AG10803 (cell line): ENCODE measurements at places on chromosomes 1 and 21.
A peak's percentile ranks its signal among the peaks of the same experiment; 100 is the strongest.

DNA sequence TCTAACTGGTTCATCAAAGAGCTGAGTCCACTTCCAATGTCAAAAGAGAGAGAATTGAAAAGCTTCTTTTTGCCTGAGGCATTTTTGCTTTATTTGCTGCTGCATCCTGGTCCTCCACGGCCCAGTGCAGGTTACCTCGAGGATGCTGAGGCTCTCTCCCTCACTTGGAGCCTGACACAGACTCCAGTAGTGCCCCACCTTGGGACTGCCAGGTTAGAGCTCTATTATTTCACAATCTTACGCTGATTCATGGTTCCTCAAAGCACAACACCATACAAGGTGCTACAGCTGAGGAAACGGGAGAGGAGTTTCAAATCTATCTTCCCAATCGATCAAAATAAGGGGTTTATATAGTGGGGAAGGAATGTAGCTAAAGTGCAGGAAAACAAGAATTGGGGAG, 13.6 kb upstream of the PLPPR4 start:
- no peak for DNase-seq

GRCh38 chr1:13733711-13734110, 33.7 kb downstream of the PRDM2 start:
- DNase-seq: peak; percentile 81

DNA sequence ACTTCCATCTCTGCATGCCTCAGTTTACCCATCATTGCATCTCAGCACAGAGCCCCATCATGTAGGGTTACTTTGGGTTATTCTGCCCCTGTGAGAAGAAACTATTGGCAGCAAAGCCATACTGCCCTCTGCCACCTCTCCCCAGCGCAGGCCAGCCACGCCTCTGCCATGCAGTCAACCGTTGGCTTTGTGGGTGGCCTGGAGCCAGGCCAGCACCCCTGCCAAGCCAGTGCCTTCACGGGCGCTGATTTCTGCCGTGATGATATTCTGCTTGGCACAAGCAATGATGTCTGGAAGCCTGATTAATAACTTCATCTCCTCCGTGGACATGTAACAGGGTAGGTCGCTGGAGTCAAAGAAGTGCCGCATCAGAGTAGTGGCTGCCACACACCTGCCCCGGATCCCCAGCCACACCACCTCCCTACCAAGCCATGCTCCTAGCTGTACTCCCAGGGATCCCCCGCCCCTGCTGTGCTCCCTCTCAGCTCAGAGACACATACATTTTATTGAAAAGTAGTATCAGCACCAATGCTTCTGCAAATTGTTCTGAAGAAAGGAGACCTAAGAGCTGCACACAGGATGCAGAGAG, 15.0 kb upstream of the CEP85 start:
- DNase-seq: no peak

GRCh38 chr21:45570071-45570470, 27.8 kb upstream of the SLC19A1 start:
- no peak for DNase-seq

DNA sequence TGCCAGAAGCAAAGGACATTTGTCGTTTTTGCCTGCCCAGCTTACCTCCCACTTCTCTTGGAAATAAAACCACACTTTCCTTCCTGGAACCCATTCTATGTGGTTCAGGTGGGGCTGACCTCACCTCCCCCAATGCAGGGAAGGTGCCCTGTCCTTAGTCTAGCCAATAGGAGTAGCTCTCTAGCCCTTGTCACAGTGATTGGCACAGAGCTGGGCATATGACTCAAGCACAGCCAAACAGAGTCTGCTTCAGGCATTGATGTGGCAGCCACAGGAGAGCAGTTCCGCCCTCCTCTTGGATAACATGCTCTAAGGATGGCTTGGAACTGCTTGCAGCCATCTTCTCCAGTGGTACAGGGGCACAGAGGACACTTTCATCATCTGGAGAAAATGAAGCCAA, 134.0 kb downstream of the LRIG2 start:
- no peak for DNase-seq

- DNase-seq: no peak
Observed at GRCh38 chr1:209648346-209648745, 3.9 kb downstream of the LAMB3 start.

GRCh38 chr1:54296666-54297065, 96.7 kb downstream of the MRPL37 start:
- DNase-seq: no peak

DNA sequence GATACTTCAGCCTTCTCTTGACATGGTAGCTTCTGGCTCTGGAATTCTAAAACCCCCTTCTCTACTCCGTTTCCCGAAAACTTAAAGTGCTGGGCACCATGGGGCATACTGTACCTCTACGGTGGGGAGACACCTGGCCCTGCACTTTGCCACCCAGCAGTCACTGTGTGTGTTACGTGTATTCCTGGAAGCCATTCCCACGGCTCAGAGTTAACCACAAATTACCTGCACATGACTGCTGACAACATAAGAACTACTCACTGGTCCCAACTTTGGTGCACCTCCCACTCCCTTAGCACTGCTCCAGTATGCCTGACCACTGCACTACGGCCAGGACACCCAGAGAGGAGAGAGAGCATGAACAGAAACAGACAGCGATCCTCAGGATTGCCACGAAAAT, 29.4 kb upstream of the TMPRSS2 start:
- no peak for DNase-seq
